Stimulated activated CD8-positive, alpha-beta memory T cell treated with anti-CD3 and anti-CD28 coated beads, Interleukin-15, amount 100 ng/mL, for 48 hours (primary cell): ENCODE measurements at places on chromosomes 16 and 17.

DNA sequence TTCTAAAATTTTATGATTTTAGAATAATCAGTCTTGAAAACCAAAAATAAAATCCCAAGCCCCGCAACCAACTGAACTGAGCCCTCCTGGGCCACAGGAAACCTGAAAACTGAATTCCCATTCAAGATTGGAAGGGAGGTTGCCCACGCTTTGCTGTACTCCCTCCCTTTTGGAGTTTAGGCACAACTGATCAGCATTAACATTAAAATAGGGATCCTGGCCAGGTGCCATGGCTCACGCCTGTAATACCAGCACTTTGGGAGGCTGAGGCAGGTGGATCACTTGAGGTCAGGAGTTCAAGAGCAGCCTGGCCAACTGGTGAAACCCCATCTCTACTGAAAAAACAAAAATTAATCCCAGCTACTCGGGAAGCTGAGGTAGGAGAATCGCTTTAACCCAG, 52.7 kb upstream of the NETO2 start:
- DNase-seq, result no peak

DNA sequence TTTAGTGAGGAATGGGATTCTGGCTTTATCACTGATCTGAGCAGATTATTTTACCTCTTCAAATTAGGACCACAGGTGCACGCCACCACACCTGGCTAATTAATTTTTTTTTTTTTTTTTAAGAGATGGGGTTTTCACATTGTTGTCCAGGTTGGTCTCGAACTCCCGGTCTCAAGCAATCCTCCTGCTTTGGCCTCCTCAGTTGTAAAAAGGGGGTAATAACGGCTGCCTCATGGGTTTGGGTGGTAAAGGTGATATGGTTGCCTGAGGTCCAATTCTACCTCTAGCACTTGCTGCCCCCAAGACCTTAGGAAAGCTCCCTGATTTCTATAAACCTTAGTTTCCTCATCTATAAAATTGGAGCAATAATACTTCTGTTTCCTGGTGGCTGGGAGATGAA, 130.7 kb upstream of the HS3ST2 start:
- DNase-seq, result no peak

- DNase-seq, result no peak
These were observed 50.4 kb upstream of the ERN1 start for GRCh38 chr17:64180089-64181073.

GRCh38 chr17:67671493-67671892, 46.2 kb upstream of the NOL11 start:
- no peak for DNase-seq

DNA sequence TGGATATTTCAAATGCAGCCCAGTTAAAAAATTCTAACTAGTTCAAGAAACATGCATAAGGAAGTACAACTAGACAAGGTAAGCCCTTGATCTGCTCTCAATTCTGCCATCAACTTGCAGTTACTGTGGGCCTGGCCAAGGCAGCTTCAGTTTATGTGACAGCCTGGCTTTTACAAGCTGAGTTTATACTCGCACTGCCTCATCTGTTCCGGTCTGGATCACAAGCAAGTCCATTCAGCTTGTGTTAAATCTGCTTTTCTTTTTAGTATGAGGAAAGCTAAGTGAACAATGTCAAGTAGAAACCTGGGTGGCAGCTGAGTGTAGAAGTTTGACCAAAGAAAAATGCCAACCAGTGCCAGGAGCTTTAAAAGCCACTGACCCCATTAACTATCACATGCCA, 76.6 kb upstream of the CORO6 start:
- DNase-seq, result no peak
